ENCODE measurements at places on chromosomes 13 and 19.

DNA sequence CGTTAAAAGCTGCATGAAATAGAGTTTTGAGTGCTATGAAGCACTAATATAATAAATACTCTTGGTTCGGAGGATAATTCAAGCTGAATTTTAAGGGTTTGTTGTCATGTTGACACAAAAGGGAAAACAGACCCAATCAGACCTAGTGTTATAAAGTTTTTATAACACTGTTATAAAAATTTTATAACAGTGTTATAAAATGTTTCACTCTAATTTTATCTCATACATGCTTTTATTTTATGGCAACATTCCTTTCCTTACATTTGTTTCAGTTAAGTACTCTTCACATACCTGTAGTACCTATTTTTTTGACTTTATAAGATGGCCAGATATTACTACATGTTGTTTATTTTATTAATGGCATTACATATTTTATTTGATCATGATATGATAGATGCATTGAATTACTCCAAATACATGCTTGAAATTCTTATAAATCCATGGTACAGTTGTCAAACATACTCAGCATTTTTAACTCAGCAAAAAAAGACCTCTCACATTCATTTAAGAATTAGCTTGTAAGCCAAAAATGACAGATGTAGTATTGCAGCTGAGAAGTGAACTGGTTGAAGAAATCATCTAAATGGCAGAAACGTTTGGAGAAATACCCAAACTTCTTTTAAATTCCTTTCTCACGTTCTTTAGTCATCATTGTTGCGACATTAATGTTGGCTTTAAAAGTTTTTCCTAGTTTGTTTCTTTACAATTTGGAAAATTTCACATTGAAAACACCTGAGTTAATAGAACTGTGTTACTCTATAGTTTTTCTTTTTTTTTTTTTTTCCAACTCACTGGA is 104.5 kb downstream of the PIBF1 start:
- DNase-seq = no peak

- no peak for DNase-seq
Observed at GRCh38 chr19:3333020-3333583, 33.3 kb upstream of the NFIC start.

DNA sequence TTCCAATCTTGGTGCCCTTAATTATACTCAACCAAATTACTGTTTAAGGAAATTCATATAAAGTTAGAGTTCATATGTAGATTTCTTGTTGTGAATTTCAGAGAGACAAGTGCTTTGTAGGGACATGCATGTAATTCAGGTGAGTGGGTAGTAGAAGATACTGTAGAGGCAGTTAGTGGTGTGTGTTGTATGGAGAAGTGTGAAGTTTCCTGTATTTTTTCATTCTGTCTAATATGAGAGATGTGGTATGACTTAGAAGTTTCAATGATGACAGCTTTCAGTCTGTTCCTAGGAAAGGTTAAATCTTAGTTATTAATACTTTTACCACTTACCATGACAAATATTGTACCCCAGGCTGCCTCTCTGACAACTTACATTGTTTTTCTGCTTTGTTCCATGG is 294.2 kb downstream of the TDRD3 start:
- no peak for DNase-seq

GRCh38 chr19:40739871-40740703 is 10.2 kb downstream of the ACTMAP start:
- no peak for DNase-seq

- DNase-seq = no peak
Observed at GRCh38 chr13:43123856-43124255, 100.5 kb downstream of the DNAJC15 start.

- no peak for DNase-seq
Observed at GRCh38 chr13:82800391-82800790, 1081.9 kb downstream of the SLITRK1 start.

- DNase-seq = no peak
Observed at GRCh38 chr13:99875391-99875790, 96.2 kb downstream of the ZIC5 start.

DNA sequence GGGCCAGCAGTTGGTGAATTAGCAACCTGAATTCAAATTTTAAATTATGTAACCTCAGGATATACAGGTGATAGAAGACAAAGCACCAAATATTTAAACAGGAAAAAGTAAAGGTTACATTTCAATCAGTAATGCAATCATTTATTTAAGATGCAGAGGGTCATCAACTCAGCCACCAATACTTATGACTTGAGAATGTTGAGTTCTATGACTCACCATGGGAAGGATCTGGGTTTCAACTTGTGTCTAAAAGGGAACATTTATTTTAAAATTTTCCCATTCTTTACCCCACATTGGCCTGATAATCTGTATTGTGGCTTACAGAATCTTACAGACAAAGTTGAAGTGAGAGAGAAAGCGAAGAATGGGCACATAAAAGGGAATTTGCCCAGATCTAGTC is 418.0 kb downstream of the NDFIP2 start:
- DNase-seq = no peak

GRCh38 chr13:73898276-73898675 is 235.9 kb downstream of the KLF12 start:
- DNase-seq = no peak

DNA sequence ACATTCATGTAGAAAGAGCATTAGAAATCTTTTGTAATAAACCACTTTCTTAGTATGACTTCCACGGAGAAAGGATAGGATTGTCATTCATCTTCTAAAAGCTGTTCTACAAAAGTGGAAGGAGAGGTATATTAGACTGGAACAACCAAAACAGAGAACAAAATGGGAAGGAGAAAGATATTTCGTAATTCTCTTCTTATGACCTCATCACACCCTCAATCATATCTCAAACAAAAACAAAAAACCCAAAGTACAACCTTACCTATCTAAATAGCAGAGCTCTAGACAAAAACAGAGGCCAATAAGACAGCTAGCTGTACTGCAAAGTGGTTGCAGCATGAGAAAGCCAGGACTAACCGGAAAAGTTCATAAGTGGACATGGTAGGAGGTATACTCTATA is 46.3 kb downstream of the DACH1 start:
- DNase-seq = no peak

DNA sequence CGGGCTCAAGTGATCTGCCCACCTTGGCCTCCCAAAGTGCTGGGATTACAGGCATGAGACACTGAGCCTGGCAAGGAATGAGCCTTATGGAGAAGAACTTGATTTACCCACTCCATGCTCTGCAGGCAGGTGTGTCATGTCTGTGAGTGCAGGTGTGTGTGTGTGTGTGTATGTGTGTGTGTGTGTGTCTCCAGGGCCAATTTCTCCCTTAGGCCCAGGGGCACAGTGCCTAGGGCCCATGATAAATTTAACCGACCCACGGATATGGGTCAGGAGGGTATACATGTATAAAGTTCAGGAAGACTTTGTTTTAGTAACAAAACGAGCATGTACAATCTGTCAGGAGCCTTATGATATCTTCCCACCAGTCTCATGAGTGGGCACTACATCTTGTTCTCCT is 4.6 kb upstream of the FOSB start:
- no peak for DNase-seq

DNA sequence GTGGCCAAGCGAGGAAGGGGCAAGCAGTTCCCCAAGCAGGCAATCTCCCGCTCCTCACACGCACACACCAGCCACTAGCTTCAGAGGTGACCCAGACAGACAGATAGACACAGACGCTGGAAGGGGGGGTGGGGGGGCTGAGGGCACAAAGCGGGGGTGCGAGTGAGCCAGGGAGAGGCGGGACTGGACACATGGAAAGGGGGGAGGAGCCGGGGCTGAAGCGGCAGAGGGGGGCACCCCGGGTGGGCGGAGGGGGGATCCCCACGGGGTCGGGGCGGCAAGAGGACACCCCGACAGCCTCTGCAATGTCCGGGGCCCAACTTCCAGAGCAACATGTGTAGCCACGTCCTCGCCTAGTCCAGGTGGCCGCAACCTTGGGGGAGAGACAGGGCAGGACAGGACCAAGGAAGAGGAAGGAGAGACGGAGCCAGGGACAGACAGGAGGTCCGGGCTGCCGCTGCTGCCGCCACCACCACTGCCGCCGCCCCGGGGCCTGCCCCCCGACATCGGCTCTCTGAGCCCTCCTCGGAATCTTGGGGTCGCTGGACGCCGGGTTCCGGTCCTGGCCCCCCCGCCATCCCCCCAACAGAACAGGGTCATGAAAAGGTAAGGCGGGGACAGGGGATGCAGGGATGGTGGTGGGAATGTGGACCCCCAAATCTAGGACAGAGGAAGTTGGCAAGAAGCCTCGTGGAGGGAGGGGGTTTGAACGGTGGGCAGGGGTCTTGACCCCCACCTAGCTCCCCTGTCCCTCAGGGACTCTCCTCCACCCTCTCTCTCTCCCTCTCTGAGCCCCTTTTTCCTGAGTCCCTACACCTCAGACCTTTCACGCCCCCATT is 1.1 kb downstream of the GRIN2D start:
- no peak for DNase-seq

GRCh38 chr13:112824429-112824828 is 134.6 kb downstream of the ATP11A start:
- no peak for DNase-seq

GRCh38 chr19:8115805-8116396 is 33.5 kb downstream of the FBN3 start:
- no peak for DNase-seq

DNA sequence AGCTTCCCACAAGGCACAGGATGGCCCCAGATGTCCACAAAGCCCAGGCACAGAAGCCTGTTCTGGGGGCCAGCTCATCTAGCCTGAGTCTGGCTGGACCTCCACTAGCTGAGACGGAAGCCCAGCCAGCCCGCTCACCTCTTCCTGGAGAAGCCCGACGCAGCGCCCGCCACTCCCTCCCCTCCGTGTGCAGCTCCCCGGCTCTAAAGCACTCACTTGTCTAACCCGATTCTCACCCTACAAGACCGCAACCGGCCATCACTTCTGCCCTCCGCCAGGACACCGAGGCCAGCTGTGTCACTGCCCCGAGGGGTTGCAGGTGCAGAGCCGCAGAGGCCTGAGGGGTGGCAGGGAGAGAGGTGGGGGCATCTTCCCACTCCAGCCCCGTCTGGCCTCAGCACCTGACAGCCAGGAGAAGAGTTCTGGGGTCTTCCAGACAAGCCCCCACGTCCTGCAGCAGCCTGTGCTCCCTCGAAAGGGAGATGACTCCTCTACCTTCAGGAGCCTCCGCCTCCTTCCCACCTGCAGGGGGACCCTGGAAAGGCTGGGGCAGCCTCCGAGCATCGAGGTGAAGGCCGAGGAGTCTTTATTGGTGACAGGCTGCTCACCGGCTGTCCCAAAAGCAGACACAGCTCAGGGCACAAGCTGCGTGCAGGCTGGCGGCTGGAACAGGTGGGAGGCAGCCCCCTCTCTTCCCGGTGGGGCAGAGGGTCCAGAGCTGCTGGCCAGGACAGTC is 5.9 kb upstream of the DIRAS1 start:
- DNase-seq = no peak

- DNase-seq = no peak
Observed at GRCh38 chr19:33578697-33579096, 43.1 kb upstream of the CHST8 start.
